Stimulated activated CD8-positive, alpha-beta memory T cell treated with anti-CD3 and anti-CD28 coated beads, Interleukin-15, amount 100 ng/mL, for 4 hours (primary cell): ENCODE measurements at places on chromosomes 16 and 17.

DNA sequence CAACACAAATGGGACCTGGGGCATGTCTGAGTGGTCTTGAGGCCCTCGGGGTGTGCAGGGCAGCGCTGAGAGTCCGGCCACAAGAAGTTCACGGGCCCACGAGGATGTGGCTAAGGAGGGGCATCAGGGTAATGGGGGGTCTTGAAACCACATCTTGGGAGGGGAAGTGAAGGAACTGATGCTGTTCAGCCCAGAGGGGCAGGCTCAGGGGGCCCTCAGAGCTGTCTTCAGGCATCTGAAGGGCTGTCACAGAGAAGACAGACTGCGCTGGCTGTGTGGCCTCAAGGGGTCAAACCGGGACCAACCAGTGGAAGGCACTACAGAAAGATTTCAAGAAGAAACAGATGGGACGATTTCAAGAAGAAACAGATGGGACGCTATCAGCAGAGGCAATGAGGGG is 45.1 kb downstream of the ZNF423 start:
- no peak for DNase-seq

- no peak for DNase-seq
These were observed 25.5 kb downstream of the KDM8 start for GRCh38 chr16:27228621-27229501.

DNA sequence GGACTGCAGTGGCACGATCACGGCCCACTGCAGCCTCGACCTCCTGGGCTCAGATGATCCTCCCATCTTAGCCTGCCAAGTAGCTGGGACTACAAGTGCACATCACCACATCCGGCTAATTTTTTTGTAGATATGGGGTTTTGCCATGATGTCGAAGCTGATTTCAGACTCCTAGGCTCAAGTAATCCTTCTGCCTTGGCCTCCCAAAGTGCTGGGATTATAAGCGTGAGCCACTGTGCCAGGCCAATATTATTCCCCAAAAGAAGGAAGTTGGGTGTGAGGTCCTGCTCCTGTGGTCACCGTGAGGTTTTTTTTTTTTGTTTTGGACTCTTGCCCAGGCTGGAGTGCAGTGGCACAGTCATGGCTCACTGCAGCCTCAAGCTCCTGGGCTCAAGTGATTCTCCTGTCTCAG is 1.5 kb downstream of the AMZ2 start:
- DNase-seq, result no peak

GRCh38 chr17:51888816-51889215 is 269.7 kb downstream of the CA10 start:
- DNase-seq, result no peak

DNA sequence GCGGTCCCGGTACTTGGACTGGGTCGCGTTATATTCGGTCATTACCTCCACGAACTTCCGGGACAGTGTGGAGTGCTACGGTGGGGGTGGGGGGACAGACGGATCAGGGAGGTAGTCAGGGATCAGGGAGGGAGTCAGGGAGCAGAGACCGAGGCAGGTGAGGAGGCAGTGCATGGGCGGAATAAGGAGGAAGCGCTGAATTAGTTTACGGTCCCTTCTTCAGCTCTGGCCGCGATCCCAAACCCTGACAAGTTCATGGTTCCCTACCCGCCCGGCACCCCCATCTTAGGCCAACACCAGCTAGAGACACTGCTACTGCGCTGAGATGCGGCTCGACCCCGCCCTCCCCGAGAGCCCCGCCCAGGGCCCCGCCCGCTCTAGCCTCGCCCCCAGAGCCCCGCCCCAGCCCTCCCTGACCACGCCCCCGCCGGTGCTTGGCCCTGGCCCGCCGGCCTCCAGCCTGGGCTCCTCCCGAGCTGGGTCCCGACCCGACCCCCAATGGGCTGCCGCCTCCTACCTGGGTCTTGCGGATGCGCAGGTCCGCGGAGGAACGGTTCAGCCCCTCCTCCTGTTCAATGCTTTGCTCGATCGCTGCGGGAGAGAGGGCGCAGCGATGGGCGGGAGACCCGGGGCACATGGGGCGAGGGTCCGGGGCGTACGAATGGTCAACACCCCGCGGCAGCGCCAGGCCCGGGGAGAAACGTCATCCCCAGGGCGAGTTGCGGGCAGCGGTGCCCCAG is 12.1 kb downstream of the HSD3B7 start:
- DNase-seq, result peak; percentile 60
